Stimulated activated CD4-positive, alpha-beta T cell treated with anti-CD3 and anti-CD28 coated beads, Interleukin-15, amount 100 ng/mL, for 24 hours (primary cell): ENCODE measurements at places on chromosomes 1 and 21.

- no peak for DNase-seq
Measured at GRCh38 chr1:59198564-59198963, 98.3 kb upstream of the FGGY start.

DNA sequence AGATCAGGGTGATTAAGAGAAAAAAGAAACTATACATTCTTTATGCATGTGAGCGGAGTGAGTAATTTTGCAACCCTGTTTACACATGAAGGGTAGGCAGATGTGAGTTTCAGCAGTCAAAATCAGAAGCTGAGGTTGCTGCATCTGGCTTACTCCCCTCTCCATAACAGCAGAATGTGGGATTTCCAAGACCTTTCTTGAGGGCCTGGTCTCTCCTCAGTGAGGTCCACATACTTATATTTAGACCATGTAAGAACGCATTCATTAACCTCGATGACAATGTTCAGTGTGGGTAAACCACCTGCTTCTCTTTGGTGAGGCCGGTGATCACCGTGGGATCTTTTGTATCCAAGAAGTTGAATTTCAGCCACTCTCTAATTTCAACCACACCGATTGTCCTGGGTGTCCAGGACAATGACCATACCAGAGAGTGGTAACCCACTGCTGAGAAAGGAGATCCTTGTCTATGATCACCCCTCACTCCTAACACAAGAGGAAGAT lies 18.7 kb upstream of the RAP1A start:
- peak; percentile 49 for DNase-seq

- no peak for DNase-seq
Measured at GRCh38 chr1:23638786-23639241, 52.8 kb upstream of the RPL11 start.

DNA sequence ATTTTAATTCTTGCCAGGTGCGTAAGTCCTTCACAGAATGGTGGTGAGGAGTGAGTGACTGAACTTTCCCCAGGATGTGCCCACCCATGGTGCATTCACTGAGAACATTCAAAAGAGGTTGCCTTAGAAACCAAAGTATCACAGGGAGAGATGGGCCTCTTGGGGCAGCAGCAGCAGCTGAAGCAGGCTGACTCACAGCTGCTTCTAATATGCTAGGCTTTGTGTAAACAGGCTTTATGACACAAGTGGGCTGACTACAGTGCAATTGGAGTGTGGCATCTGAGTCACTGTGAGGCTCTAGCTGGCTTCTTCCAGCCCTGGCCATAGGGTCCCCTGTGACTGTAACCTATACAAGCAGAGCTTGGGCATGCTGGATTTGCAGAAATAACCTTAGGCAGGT lies 12.6 kb downstream of the PIGP start:
- peak; percentile 9 for DNase-seq

DNA sequence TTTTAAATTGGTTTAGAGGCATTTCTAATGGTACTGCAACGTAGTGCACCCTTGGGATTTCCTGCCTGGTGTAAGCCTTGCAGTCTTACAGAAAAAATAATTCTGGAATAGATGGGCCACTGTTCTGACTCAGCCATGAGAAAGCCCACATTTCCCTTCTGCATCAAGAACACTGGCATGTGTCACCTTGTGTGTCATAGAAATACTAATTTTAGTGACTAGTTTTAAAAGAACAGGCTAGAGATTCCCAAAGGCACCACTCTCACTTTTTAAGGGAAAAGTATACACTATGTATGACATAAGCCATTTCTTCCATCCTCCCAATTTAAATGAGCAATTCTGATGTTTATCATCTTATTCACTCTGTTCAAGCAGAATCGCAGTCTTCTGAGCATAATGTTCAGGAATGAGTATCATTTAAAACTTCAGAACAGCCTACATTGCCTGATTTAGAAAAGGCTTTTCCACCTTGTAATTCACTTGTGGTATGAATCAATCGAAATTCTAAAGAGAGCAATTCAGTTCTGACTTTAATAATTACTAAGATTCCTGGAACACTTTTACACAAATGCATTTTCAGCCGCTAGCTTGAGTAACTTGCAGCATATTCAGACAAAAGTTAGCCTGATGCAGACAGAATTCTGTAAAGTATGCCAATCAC lies 18.8 kb downstream of the RGS13 start:
- peak; percentile 23 for DNase-seq

DNA sequence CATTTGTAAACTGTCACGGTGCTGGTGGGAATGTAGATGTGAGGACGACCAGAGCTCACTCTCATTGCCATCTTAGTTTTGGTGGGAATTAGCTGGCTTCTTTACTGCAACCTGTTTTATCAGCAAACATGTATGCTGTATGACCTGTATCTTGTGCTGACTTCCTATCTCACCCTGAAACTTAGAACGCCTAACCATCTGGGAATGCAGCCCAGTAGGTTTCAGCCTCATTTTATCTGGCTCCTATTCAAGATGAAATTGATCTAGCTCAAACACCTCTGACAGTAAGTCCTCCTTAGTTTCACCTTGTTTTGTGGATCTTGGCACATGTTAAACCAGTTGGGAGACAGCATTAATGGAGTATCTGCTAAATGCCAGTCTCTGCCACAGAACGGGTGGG lies 174.6 kb downstream of the HLX start:
- no peak for DNase-seq

- DNase-seq, result no peak
Measured at GRCh38 chr1:56255516-56256152, 323.7 kb downstream of the PLPP3 start.

DNA sequence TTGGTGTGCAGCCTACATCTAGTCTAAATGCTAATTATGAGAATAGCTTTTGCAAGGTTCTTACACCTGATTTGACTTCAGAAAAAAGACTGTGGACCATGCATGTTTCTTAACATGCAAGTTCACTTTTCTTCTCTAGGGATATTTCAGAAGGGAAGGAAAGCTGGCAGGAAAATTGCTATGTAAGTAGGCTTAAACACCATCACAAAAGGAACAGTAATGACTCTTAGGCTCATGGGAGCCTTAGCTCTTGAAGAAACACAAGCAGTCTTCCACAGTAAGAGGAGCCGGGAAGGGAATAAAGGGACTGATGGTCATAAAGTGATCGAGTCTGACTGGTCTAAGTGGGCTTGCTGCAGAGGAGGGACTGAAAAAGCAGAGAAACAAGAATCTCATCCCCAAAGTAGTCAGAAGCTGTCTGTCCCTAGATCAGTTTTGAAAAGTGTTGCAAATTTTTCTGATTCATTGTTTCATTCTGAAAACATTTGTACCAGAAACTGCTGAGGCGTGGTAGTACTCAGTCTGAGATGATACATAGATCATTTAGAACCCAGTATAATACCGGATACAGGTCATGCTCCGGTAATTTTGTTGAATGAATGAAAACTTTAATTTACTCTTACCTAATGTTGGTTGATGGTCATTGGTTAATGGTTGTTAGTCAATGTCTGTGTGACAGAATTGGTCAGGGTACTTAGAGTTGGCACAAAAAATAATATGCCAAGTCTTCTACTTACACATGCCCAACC lies 40.9 kb downstream of the SMYD2 start:
- DNase-seq, result no peak

DNA sequence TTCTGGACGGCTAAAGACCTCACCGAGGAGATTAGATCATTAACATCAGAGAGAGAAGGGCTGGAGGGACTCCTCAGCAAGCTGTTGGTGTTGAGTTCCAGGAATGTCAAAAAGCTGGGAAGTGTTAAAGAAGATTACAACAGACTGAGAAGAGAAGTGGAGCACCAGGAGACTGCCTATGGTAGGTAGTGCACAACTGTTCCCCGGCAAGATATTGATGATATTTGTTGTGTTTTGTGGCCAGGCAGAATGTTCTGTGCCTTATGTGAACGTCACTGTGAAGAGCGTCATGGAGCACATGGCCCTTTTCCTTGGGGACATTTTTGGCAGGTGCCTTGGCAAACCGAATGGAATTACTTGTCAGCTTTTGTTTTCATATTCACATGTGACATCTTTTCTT lies 191.7 kb downstream of the DISC1 start:
- no peak for DNase-seq
